T-helper 22 cell (primary cell): ENCODE measurements at places on chromosomes 7 and 10.
A peak's percentile ranks its signal among the peaks of the same experiment; 100 is the strongest.

GRCh38 chr7:69654381-69654780 is 56.1 kb downstream of the AUTS2 start:
- no peak for DNase-seq

- DNase-seq = no peak
Measured at GRCh38 chr10:22737587-22737986, 23.2 kb upstream of the PIP4K2A start.

- no peak for DNase-seq
Measured at GRCh38 chr7:113752289-113752688, 166.5 kb downstream of the PPP1R3A start.

- no peak for DNase-seq
Measured at GRCh38 chr7:32618987-32619386, 123.7 kb downstream of the AVL9 start.

DNA sequence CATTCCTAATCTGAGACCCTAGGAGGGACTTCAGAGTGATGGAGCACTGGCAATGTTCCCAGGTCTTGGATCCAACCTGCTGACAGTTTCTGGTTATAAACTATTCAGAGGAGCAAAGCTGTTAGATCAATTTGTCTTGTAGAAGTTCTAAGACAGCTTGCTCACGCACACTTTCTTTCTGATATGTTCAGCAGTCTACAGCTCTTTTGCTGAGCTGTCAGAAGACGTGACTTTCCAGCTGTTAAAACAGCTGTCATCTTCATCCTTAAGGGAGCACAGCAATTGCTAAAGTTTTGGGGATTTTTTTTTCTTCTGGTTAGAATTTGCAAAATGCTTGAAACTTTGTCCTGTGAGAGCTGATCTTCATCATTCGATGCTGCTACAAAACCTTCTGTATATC is 823.1 kb downstream of the SORCS1 start:
- no peak for DNase-seq

GRCh38 chr10:96858038-96858705 is 26.1 kb downstream of the LCOR start:
- no peak for DNase-seq

DNA sequence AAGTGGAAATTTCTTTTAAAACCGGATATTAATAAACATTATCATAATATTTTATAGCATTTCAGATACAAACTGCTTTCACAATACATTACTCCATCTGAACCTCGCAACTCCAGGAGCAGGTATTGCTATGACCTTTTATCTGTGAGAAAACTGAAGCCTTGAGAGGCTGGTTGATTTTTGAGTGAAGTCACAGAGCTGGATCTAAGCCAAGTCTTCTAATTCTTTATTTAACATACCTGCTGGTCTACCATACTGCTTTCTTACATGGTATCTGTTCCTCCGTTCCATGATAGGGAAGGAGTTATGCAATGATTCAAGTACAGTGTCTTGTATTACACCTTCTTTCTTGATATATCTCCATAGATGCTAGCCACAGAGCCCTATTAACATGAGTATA is 37.4 kb upstream of the ITGB8 start:
- no peak for DNase-seq

DNA sequence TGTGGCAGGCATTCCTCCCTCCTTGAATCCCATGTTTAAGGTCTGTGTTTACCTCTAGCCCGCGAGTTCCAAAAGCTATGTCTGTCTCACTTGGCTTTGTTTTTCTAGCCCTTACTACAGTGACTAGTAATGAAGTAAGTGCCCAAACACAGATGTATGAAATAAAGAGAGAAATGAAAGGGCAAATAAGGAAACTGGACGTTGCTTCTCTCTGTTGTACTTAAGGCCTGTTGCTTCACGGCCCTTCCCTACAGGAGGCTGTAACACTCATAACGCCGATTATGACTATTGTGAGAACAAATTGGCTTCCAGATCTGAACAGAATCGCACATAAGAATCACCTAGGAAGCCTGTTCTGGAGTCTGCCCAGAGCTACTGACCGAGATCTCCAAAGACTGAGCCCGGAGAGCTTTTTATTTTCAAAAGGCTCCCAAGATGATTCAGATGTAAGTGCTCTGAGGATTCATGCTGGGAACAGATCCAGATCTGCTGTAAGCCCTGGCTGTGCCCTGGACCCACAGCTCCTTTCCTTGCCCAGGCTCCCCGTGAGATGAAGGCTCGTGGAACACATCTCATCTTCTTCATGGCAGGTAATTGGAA is 432.6 kb downstream of the SDK1 start:
- no peak for DNase-seq

- no peak for DNase-seq
Measured at GRCh38 chr10:129033790-129034272, 433.2 kb upstream of the MGMT start.

- DNase-seq = no peak
Measured at GRCh38 chr10:79142064-79142491, 73.3 kb downstream of the ZMIZ1 start.

- DNase-seq = peak; percentile 36
Measured at GRCh38 chr7:50304129-50304910, at the start of gene IKZF1. TSS of gene IKZF1 (plus strand) at chr7:50304716. CDS start at chr7:50319062, 14,346 bp downstream.

DNA sequence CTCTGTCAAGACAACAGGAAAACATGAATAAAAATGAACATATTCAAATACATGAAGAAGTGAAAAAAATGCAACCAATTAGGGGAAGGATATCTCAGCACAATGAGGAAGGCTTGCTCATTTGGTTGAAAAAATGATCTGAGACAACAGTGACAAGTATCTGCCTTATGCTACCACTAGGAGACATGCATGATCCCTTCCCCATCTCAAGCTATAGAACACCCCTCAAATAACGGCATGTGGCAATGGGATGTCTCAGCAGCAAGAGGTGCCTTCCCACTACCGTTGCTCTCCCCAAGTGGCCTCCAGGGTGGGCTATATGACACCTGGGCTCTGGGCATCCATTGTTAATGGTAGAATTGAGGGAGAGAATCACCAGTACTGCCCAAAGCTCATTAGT is 98.1 kb upstream of the RSU1 start:
- DNase-seq = no peak

DNA sequence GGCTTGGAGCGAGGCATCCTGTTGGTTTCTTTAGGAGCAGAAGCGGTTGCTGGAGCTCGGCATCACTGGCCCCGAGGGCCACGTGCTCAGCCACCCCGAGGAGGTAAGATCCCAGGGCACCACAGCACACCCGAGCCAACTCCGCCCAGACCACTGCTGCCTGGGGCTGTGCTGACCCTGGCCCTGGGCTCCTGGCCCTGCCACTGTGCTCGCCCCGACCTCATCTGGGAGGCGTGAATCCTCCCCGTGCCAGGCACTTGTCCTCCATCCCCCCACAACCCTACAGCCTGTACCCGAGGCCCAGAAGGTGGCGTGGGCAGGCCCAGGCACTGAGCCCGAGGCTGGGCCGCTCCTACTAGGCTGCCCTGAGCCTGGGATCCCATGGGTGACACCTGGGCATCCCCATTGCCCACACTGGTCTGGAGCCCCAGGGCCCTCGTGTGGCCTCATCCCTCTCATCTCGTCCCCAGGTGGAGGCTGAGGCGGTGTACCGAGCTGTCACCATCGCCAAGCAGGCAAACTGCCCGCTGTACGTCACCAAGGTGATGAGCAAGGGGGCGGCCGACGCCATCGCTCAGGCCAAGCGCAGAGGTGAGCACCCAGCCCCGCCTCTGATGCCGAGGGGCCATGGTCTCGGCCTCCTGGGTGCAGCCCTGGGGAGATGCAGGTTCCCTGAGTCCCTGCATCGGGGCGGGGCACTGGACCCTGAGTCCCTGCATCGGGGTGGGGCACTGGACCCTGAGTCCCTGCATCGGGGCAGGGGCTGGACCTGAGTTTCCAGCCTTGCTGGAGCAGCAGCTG is 11.8 kb downstream of the DPYSL4 start:
- no peak for DNase-seq

DNA sequence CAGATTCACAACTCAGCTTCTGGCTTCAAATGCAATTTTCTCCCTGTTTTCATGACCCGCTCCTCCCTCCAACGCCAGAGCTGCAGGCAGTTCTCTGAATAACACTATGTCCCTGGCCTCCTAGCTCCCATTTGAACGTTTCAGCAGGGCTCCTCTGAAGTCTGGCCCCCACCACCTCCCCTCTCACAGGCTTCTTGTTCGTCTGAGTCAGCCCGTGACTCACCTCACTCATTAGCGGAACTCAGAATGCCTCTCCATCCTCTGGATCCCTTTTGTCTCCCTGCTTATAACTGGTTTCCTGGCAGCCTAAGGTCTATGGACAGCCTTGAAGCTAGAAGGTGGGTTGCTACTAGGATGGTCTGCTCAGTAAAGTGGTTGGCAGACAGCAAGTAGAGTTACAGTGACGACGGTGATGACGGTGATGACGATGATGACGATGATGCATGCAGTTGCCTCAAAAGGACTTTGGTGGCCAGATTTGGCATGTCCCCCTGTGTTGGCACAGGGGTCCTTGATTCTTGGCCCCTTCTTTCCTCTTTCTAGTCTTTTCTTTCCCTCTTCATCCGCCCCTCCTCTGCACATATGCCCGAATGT is 83.3 kb upstream of the MKLN1 start:
- no peak for DNase-seq

DNA sequence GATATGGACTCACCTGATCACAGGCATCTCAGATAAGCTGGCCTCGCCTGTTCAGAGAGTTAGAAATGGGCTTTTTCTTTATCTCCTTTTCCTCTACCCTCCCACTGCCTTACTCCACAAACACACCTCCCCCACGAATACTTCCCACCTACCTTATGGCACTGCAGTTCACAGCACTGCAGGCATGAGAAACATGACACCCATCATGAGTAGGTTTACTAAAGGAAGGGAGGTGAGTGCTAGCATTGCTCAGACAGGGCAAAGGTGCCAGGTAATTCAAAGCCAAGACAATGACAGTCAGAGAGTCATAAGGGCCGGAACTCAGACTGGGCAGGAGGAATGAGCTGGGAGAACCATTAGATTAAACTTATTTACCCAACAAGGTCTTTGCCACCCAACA is 220.6 kb downstream of the FAM107B start:
- no peak for DNase-seq

DNA sequence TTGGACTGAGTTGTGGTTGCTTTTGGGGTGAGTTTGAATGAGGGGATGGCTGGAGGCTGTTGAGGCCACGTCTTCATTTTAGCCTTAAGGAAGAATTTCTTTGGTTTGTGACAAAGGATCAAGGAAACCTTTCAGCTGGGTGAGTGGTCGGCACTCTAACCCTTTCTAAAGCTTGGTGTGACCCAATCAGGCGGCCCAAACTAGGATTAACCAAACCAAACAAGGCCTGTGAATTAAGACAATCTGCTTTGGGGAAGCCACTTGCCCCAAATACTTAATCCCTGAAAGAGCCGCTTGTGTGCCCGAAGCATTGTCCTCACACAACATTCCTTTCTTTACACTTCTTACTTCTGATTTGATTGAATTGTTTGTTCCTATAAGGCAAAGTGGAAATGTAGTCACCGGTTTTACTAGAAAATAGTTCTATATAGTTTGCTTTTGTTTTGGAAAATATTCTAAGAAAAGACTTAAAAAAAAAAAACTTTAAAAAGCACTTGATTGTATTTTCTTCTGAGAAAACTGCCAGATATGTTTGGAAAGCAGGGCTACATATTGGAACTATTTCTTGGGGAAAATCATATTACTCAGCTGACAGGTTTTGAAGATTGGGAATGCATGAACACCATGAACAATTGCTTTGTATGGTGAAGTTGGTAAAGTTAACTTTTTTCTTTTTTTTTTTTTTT is 272.4 kb upstream of the BMPER start:
- no peak for DNase-seq

DNA sequence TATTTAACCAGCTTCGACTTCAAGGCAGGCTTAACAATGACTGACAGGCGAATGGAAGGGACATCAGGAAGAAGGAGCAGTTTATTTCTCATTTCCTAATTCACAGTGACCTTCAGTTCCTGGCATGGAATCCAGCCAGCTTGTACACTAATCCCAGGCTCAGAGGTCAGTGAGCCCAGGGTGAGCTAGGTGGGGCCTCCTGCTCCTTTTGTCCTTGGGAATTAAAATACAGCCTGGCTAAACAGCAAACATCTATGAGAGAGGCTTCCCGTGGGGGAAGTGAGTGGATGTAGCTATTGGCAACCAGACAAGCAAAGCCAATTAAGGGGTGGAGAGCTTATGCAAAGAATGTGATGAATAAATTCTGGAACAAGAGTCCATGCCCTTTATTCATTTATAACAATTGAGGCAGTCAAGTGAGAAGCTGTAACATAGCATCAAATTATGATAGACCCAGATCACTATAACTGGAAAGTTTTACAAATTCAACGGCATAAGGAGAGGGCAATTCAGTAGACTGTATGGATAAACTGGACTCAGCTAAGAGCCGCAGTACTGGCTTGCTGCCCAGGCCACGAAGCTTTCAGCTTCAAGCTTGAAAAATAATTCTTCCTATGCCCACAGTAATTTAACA is 57.1 kb downstream of the STK17A start:
- no peak for DNase-seq

- DNase-seq = no peak
Measured at GRCh38 chr7:97015756-97016380, 8.8 kb downstream of the DLX5 start.

DNA sequence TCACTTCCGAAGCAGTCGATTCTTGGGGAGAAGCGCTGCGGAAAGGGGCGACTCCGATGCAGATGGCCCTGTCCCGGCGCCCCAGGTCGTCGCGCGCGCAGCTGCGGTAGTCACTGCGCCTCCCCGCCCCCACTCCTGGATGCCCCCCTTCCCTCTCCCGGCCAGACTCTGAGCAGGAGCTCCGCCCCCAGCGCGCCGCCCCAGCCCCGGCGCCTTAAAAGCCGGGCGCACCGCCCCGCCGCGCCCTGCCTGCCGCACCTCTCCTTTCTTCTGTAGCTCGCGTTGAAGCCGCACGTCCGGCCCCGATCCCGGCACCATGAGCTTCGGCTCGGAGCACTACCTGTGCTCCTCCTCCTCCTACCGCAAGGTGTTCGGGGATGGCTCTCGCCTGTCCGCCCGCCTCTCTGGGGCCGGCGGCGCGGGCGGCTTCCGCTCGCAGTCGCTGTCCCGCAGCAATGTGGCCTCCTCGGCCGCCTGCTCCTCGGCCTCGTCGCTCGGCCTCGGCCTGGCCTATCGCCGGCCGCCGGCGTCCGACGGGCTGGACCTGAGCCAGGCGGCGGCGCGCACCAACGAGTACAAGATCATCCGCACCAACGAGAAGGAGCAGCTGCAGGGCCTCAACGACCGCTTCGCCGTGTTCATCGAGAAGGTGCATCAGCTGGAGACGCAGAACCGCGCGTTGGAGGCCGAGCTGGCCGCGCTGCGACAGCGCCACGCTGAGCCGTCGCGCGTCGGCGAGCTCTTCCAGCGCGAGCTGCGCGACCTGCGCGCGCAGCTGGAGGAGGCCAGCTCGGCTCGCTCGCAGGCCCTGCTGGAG is at the start of gene INA:
INA (plus strand) TSS at position 243 of the 817 bp plus-strand sequence; CDS start at position 317, 74 bp downstream.
- DNase-seq = no peak

DNA sequence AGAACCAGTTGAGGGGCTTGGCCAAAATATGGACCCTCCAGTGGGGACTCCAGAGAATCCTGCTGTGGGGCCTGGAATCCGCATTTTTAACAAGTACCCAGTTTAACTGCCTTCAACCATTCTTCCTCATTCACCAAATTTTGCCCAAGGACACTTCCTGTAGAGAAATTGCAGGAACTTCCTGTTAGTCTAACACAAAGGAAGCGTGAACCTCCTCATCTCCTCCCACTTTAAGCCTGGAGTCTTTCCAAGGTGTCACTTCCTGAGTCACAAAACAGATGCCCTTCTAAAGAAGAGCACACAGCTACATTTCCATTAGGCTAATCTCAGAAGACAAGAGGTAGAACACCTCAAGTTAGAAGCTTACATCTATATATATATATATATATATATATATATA is 188.4 kb downstream of the PPP1R17 start:
- DNase-seq = no peak
